ENCODE measurements at places on chromosomes 12 and 14. TPM values are rescaled to one million over a fixed set of nuclear protein-coding genes. Genes with fewer than 3 reads are reported as not detected.

The RD3L gene
- not detected for total RNA-seq

The MMP17 gene
- 10.8 TPM for total RNA-seq

The KRT83 gene
- not detected for total RNA-seq

The EPYC gene
- not detected for total RNA-seq

The IFT81 gene
- total RNA-seq = 33.1 TPM

The KRT72 gene
- not detected for total RNA-seq

The DAO gene
- total RNA-seq = not detected

The LUM gene
- 217 TPM for total RNA-seq

The TRPV4 gene
- 0.51 TPM for total RNA-seq

All from fibroblast of lung (primary cell).